ENCODE measurements at places on chromosomes 16 and 17.

DNA sequence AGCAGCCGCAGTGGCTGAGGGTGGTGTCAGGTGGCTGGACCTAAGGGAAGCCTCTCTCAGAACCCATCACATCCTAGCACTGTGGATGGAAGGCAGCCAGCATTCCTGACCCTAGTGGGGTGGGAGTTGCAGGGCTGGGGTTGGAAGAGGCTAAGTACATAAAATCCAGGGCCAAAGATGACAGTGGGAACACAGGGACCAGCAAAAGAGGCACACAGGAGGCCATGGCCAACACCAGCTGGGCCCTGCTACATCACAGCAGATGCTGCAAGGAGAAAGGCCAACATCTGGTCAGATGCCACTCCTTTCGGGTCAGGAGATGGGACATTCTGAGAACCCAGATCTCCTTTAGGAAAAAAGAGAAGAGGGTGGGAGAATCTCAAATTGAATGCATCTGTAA, 415.4 kb downstream of the SLC39A11 start:
- DNase-seq: no peak

- peak; percentile 20 for DNase-seq
Observed at GRCh38 chr16:1990351-1991134, 773 bp downstream of the SYNGR3 start.

DNA sequence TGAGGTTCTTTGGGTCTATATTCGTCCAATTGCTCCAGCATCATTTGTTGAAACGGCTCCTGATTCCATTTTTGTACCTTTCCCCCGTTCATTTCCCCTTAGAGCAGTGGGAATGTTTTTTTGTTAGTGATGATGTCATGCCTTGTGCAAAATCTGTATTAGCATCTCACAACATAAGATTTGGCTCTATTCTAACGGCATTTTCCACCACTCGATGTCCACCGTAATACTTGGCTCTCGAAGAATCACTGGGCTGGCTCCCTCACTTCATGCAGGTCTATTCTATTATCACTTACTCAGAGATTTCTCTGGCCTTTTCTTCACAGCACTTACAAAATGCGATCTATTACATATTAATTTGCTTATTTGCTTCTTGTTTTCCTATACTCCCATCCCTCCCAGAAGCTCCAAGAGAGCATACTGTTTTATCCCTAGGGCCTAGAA, 571 bp upstream of the NME1 start:
- peak; percentile 49 for DNase-seq

DNA sequence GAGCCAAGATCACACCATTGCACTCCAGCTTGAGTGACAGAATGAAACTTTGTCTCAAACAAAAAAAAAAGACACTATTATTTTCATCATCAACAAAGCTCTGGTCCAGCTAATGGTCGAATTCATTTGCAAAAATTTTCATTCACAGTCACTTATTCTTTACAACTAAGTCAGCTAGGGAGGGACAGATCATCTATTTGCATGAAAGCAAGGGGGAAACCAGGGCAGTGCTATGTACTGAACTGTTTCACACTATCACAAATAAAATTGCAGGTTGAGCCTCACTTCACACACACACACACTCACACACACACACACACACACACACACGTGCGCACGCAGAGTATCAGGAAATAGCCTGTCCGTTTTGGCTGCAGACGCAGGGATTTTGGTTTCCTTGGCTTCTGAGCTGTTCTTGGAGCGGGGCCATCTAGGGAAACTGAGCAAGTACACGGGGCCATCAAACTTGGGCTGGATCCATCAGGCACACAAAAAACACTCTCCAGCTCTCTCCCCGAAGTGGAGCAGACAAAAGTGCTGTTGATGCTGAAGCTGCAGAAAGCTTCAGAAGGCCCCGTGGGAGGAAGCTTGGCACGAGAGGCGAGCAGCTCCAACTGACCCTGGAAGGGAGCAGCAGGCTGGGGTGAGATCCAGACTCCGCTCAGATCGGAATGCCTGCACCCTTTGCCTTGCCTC, 44.3 kb upstream of the HELZ start:
- DNase-seq: no peak

GRCh38 chr17:43720311-43721060, 38.1 kb downstream of the SOST start:
- peak; percentile 76 for DNase-seq

- DNase-seq: no peak
Observed at GRCh38 chr16:78584213-78584860, 484.9 kb downstream of the WWOX start.

DNA sequence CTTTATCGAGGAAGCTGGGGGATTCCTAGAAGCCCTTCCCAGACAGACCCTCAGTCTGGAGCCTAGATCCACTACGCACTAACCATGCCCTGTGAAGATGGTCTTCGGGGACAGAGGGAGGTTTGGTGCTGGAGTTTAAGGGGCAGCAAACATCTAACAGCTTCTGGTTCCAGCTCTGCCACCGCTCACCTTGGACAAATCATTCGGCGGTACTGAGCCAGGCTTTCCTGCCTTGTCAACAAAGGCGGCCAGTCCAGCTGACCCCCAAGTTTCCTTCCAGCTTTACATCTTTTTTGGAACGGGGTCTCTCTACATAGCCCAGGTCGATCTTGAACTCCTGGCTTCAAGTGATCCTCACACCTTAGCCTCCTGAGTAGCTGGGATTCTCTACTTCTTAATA, 369 bp upstream of the GJD3 start:
- no peak for DNase-seq

DNA sequence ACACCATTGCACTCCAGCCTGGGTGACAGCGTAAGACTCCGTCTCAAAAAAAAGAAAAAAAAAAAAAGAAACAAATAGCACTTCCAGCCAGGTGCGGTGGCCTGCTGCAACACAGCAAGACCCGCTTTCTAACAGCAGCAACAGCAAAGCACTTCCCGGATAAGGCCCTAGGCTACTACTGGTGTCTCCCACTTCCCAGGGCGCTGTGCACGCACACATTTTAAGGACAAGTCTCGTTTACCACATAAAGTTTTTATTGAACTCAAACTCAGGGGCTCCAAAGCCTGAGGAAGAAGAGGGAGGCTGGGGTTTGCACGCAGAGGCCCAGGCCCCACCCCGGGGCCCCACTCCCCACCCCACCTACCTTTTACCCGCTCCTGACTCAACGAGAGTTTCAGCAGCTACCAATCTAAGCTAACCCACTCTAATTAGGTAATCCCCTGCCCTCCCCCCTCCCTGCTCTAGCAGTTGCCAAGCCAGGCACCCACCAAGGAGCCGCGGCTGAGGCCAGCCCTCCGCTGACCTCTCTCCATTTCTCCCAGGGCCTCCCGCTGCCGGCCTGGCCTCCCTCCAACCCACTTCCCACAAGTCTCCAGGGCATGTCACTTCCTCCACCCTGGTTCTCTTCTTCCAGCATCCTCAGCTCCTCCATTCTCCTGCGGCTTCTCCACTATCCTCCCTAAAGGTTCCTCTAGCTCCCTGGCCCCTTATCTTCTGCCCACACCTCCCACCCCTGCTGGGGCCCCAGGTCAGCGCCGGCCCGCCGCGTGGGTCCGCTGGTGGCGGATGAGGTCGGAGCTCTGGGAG, 2.4 kb downstream of the ZNF768 start:
- no peak for DNase-seq

GRCh38 chr16:66408163-66409048, 18.7 kb upstream of the BEAN1 start:
- peak; percentile 79 for DNase-seq

DNA sequence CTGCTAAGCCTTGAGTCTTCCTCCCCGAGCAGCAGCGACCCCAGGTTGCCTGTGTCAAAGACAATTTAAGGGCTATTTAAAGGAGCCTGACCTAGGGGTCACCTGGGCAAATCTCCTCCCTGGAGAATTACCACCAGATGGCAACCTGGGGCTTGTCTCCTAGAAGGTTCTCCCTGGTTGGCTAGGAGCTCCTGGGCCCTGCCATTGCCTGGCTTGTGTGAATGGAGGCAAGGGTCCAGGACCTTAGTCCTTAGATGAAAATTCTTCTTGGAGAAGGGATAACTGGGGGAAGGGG, 51.3 kb upstream of the TAC4 start:
- peak; percentile 26 for DNase-seq

GRCh38 chr17:41894791-41895331, 23.9 kb downstream of the ACLY start:
- peak; percentile 90 for DNase-seq

DNA sequence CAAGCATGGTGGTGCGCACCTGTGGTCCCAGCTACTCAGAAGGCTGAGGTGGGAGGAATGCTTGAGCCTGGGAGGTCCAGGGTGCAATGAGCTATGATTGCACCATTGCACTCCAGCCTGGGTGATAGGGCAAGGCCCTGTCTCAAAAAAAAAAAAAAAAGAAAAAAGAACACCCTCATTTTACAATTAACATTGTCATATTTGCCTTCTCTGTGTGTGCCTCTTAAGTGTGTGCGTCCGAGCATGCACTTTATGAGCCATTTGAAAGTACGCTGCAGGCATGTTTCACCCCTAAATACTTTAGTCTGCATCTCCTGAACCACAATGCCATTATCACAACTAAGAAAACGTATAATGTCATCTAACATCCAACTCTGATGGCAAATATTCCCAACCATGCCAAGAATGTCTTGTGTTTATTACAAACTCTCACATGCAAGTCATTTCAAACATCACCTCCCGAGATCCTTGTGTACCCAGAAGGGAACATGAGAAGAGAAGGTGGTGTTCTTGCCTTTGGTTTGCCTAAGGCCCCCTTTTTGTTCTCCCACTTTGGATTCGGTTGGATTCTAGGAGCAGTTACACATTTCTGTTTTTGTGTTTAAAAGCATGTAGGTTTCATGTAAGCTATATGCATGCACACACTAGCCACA, 38.0 kb downstream of the CDH1 start:
- no peak for DNase-seq

GRCh38 chr17:59844884-59845594, 47.7 kb downstream of the TUBD1 start:
- peak; percentile 80 for DNase-seq

- no peak for DNase-seq
Observed at GRCh38 chr17:38881600-38882191, 11.8 kb downstream of the LASP1 start.

- DNase-seq: peak; percentile 72
Observed at GRCh38 chr17:80647746-80648145, 103.1 kb downstream of the RPTOR start.

DNA sequence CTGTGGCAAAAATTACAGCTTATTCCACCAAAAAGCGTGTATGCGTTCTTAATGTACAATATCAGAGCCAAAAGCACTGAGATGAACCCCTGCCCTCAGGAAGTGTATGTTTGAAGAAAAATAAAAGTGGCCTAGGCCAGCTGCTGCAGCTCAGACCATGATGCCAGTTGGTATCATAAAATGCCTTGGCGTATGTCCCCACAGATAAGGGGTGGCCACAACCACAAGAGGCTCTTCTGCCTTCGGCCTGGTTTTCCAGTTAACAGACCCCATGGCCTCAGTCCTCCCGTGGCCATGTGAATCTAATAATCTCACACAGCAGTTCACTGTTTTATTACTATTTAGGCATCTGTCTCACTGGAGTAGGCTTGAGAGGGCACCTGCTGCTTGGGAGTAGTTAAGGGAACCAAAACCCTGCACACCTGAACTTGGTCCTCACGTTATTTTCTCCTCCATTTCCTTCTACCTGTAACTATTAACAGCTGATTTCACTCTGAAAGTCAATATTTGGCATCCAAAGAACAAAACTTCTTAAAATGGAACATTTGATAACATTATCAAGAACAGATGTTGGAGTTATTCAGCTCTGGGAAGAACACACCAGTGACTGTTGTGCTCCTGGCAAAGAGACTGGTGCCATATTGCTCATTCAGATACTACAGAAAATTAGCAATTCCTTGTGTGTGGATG, 34.8 kb upstream of the ERN1 start:
- DNase-seq: no peak

- no peak for DNase-seq
Observed at GRCh38 chr16:28219282-28219681, 7.5 kb upstream of the XPO6 start.

- no peak for DNase-seq
Observed at GRCh38 chr16:72264771-72265170, 92.8 kb upstream of the PMFBP1 start.

- DNase-seq: peak; percentile 27
Observed at GRCh38 chr17:31778523-31778922, 80.5 kb downstream of the COPRS start.

- DNase-seq: no peak
Observed at GRCh38 chr16:2282262-2282661, 14.3 kb upstream of the RNPS1 start.

GRCh38 chr17:63792055-63792729, 18.2 kb downstream of the DDX42 start:
- no peak for DNase-seq

DNA sequence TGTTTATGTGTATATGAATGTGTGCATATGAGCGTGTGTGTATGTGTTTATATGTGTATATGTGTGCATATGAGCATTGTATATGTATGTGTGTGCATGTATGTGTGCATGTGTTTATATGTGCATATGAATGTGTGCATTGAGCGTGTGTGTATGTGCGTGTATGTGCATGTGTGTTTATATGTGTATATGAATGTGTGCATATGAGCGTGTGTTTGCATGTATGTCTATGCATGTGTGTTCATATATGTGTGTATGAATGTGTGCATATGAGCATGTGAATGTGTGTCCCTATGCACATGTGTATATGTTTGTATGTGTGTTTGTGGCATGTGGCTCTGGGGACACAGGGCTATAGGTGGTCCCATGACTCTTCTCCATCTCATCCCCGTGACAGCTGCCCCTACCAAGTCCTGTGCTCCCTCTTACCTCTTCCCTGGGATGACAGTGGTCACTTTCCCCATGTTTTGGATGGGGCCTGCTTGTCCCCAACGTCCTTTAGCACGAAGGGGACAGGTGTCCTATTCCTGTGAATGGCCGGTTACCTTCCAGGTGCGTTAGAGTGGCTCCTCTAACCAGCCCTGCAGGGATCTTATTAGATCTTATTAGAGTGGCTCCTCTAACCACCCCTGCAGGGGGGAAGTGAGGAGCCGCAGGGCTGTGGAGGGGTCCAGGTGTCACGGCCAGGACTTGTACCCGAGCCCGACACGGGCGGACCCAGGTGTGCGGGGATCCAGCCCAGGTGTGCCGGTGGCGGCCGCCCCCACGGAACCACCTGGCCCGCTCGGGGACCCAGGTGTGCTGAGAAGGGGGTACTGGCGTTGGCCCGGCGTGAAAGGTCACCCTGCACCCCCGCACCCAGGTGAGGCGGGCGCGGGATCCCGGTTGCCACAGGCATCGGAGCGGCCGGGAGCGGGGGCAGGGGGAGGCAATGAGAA, 105.6 kb downstream of the SEC14L1 start:
- DNase-seq: no peak

DNA sequence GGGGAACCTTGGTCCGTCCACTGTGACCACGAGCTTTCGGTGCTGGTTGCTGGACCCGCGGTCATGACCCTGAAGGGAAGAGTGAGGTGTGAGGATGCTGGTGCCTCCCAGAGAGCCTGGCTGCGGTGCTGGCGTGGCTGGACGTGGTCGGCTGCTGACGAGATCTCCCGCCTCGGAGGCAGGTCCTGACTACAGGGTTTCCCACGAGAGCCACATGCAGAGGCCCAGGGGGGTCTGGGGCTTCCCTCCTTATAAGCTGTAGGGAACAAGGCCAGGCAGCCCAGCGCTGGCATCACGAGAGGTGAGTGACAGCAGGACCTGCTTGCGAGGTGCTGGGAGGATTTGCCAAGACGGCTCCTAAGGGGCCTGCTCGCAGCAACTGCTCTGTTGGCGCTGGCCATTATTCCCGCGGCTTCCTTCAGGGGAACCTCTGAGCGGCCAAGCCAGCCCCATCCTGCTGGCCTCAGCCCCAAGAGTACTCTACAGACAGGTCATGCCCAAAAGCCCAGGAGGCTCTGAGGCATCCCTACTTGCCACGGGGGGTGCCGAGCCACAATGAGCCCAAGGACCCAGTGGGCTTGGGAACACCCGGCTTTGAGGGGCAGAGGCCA, 134.8 kb downstream of the FOXL1 start:
- no peak for DNase-seq

GRCh38 chr16:67207249-67208091, 8.5 kb downstream of the ELMO3 start:
- no peak for DNase-seq

Measured in ACHN (cell line).